NCI-H2107 (cell line): ENCODE measurements at places on chromosomes 16 and 17.
A peak's percentile ranks its signal among the peaks of the same experiment; 100 is the strongest.

GRCh38 chr16:72191551-72191950 is 19.6 kb upstream of the PMFBP1 start:
- peak; percentile 44 for DNase-seq

DNA sequence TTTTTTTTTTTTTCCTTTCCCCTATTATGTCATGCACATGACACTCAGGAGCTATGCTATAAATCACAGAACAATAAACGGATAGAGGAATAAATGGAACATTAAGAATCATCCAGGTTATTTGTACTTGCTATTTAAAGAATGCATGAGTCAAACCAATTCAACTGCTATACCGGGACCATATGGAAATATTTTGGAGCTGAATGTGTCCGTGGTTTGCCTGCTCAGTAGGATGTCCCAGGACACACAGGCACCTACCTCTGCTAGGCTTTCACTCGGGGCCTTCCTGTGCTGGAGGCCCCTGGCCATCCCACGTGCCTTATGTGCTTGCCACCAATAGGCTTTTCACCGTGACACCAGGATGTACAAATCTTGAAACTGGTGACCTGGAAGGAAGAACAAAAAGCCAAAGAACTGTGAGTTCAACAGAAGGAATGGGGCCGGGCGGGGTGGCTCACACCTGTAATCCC is 15.3 kb upstream of the SEC14L1 start:
- no peak for DNase-seq

GRCh38 chr16:66245072-66245471 is 121.4 kb upstream of the CDH5 start:
- no peak for DNase-seq

GRCh38 chr16:23394141-23394831 is 58.7 kb downstream of the COG7 start:
- DNase-seq = no peak

DNA sequence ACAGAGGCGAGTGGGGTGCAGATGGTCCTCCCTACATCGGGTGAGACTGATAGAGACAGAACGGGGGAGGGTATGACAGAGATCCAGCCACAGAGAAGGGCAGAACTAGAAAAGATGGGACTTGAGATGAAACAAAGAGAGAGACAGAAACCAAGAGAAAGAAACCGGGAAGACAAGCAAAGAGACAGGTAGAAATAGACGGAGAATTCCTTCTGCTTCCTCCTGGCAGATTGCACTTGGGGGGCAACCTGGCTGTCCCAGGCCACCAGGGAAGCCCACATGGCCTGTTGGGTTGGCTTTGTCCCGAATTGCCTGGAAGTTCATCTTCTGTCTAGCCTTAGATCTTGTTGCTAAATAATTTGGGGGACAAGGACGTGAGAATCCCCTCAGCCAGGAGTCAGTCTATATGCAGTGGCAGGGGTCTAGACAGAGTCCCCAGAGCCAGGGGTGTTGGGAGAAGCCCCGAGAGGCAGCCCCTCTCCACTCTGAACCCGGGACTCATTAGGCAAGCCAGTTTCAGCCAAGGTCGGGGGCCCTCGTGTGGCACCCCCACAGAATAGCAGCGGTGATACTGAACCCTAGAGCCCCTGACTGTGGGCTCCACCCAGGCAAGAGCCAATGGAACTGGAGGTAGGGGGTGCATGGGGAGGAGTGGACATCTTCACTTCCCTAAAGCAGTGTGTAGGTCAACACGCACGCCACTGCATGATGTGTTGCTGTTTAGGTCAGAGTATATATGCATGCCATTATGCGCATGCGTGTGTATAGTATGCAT is 627 bp upstream of the TSPOAP1 start:
- DNase-seq = no peak

DNA sequence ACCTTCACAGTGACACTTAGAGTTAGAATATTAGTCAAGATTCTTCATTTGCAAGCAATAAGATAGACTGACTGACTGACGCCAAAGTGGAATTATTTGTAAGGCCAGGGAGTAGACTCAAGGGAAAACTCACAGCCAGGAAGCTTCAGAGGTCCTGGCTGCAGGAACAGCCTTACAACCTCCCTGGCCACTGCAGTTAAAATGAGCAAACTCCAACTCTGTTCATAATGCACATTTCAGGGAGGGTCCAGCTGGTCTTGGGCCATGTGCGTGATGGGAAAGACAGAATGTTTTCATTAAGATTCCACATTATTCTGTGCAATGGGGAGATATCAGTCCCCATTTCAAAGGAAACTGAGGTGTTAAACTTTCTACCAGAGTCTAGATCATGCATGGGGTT is 9.9 kb downstream of the CAPNS2 start:
- no peak for DNase-seq

DNA sequence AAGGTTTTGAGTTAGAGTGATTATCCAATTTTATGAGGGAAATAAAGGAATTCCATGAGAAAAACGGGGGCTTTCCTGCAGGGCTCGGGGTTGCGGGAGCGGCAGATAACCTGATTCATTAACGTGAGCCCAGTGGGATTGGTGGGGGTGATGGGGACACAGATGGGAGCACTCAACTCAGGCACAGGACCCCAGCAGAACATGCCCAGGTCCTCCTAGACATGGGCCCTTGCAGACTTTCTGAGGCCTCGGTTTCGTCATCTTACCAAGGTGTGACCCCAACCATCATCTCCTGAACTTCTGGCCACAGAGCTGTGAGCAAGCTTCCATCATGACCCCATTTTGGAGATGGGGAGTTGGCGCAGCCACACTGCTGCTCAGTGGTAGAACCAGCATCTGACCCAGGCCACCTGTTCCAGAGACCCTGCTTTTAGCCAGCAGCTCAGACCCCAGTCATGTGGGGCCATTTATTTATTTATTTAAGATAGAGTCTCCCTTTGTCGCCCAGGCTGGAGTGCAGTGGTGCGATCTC is 22.3 kb downstream of the CARHSP1 start:
- no peak for DNase-seq

DNA sequence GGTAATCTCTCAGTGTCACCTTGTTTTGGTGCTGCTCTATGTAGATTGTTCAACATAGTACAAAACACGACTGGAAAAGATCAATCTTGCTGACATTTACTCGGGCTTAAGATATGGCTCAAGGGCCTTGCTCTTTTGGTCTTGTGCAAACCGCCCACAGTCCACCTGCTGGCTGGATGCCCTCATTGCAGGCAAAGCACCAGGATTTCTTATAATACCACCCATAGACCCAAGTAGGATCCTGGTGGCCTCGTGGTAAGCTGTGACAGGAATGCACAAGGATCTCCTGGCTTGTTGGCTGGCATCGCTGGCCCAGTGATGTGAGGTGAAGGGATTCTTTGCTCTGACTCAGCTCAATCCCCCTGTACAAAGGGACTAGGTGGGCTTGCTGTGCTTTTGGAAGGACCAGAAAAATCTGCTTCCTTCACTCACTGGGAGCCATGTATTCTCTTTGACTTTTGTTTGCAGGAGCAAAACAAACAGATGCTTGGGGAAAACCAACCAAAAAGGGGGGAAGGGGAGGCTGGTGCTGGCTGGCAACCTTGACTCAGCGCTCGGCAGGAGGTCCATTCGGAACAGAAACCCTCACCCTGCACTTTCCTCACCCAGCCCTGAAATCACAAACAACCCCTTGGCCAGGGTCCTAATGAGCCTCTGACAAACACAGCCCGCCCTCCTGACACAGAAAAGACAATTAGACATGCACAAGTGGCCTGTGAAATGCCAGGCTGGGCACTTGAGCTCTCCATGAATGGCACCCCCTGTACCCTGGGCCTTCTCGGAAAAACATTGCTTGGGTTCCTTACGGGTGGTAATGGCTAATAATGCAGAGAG is 36.6 kb upstream of the MED9 start:
- DNase-seq = peak; percentile 43

DNA sequence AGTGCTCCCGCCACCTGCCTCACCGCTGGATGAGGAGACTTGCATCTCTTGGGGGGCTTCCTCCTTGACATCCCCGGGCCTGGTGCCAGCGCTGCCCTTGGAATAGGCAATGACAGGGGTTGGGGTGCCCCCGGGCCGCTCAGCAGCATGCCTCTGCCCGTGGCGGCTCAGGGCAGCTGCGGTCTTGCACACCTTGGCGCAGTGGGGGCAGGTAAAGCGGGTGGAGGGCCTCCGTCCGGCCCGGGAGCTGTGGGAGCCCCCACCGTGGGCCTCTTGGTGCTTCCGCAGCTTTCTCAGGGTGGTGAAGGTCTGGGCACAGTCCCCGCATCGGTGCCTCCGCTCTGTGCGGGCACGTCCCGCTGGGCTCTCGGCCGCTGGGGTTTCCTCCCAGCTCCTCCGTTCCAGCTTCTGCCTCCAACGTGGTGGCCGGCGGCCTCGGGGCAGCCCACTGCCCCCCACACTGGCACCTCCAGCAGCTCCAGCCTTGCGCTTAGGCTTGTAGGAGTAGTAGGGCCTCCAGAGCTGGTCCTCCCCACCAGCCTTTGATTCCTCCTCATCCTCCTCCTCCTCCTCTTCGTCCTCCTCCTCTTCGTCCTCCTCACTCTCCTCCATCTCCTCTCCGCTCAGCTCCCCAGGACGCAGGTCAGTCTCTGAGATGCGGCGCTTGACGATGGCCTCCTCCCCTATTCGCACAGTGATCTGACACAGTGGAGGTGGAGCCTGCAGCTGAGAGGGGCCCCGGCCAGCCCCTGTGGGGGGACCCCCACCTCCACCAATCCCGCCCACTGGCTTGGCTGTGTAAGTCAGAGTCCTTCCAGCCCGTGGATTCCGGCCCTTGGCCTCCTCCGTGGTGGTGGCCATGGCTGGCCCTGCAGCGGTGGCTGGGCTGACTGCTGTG is 16.7 kb downstream of the ZBTB4 start:
- no peak for DNase-seq
